ENCODE measurements at places on chromosomes 16 and 17.

DNA sequence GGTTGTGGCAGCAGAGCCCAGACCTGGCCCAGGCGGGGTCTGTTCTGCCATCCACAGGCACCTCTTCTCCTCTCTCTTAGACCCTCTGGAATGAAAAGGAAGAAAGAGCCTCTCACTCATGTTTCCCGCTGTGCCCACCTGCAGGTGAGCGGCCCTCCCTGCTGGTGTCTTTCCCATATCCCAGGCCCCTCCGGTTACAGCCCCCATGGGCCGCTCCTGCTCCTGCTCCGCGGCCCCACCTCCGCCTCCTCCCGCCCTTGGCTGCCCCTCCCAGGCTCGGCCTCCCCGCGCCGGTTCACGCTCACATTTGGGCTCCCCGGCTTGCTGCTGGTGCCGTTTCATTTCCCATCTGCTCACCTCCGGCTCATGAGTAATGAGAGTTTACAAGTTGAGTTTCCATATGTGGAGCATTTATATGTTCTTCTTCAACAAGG is 98.7 kb upstream of the SDK2 start:
- DNase-seq: no peak

GRCh38 chr17:49525831-49526741 is 31.0 kb downstream of the NGFR start:
- no peak for DNase-seq

GRCh38 chr16:83990492-83990891 is 22.4 kb downstream of the NECAB2 start:
- no peak for DNase-seq

DNA sequence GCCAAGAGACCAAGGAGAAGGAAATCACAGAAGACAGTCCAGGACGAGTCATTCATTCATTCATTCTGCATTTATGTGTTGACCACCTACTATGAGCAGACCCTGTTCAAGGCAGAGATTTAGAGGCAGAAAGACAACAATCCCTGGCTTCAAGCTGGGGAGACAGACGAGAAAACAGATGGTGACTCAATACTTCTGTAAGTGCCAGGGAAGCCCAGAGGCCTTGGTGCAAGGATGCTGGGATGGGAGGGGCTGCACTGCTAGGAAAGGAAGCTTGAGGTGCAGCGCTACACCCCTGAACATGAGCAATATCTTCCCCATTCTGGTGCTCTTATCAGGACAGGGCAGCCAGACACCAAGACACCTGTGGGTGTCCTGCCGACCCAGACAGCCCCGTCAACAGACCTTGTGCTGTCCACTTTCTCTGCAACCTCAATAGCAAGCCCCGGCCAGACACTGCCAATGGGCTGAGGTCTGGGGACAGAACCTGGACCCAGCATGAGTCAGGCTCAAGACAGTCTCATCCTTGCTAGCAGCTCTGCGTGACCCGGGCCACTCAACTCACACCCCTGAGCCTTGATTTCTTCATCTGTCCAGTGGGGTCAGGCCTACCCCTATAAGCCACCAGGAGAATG is 163.5 kb downstream of the COPRS start:
- DNase-seq: no peak

DNA sequence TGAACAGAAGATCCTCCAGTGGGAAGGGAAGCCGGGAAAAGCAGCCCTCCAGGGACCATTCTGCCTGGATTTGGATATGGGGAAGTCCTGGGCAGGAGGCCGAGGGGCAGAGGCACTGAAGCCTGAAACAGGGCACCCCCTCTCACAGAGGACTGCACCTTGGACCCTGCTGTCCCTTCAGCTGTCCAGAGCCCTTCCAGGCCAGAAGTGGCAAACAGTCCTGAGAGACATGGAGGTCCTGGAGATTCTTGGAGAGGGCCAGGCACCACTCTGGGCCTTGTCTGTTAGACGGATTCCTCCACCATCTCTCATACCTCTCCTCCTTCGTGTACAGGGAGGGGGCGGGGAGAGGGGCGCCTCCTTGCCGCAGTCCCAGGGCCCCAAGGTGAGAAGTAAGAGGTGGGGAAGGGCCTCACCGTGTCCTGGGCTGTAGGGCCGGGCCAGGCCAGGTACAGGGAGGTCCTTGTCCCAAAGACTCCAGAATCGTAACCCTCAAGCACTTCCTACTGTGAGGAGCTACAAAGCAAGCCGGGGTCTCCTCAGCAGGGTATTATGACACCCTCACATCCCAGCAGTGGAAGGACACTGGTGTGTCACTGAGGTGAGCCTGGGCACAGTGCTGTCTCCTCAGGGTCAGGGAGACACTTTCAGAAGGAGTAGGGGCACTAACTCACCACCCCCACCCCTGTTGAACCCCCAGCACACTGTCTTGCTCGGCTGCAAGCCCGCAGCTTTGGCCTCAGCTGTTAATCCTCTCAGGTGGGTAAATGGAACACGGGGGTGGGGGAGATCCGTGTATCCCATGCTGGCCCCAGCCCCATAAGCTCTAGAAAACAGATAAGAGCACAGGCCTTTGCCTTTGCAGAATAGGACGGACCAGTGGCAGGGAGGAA is 16.6 kb upstream of the TBX2 start:
- DNase-seq: no peak

DNA sequence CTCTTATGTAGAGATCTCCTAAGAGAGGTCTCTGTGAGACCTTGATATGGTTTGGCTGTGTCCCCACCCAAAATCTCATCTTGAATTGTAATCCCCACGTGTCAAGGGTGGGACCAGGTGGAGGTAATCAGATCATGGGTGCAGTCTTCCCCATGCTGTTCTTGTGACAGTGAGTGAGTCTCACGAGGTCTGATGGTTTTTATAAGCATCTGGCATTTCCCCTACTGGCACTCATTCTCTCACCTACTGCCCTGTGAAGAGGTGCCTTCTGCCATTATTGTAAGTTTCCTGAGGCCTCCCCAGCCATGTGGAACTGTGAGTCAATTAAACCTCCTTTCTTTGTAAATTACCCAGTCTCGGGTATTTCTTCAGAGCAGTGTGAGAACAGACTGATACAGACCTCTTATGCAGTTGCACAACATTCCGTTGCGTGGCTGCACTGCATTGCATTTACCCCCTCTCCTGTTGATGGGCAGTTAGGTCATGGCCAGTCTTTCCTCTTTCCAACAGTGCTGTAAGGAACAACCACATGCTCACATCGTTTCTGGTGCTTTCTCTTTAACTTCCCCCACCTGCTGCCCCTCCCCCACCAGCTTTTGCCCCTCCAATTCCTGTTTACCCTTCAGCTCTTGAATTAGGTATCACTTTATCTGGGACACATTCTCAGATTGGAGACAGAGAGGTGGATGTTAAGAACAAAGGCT is 43.6 kb upstream of the MED9 start:
- DNase-seq: no peak

GRCh38 chr16:31476303-31477219 is 4.6 kb downstream of the TGFB1I1 start:
- DNase-seq: peak; percentile 31

- no peak for DNase-seq
Measured at GRCh38 chr16:85447693-85448313, 165.3 kb upstream of the GSE1 start.

GRCh38 chr17:79749156-79749815 is 18.5 kb downstream of the ENPP7 start:
- no peak for DNase-seq

DNA sequence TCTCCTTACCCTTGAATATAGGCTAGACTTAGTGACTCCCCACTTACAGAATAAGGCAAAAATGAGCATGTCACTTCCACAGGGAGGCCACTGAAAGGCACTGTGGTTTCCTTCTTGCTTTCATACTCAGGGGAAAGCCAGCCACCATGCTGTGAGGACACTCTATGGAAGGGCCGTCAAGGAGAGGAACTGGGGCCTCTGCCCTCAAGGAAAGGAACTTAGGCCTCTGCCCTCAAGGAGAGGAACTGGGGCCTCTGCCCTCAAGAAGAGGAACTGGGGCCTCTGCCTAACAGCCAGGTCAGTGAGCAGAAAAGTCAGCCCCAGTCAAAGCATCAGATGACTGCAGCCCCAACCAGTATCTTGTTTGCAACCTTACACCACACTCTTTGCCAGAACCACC is 30.1 kb downstream of the VPS35 start:
- peak; percentile 15 for DNase-seq

Data from hypothalamus (tissue), 51 donors.